ENCODE measurements at places on chromosomes 2 and 18. TPM values are rescaled to one million over a fixed set of nuclear protein-coding genes. Genes with fewer than 3 reads are reported as not detected.

The UGT1A6 gene
- total RNA-seq, result not detected

The FRZB gene
- total RNA-seq, result not detected

The TFCP2L1 gene
- total RNA-seq, result not detected

The ABCG8 gene
- not detected for total RNA-seq

The TMEM18 gene
- 25.1 TPM for total RNA-seq

The IL36RN gene
- total RNA-seq, result not detected

The PPP4R3B gene
- total RNA-seq, result 55.4 TPM

The ALK gene
- total RNA-seq, result not detected

The DES gene
- not detected for total RNA-seq

The IL1RN gene
- total RNA-seq, result 0.77 TPM

The UGT1A3 gene
- not detected for total RNA-seq

GRCh38 chr2:238729261-238729935, 118.5 kb upstream of the TWIST2 start:
- no peaks in the 10 kb centered on the region for H3K4me1 ChIP-seq
- DNase-seq, result no peak
- H3K27me3 ChIP-seq, result peaks cover 10% of the 10 kb centered on the region

DNA sequence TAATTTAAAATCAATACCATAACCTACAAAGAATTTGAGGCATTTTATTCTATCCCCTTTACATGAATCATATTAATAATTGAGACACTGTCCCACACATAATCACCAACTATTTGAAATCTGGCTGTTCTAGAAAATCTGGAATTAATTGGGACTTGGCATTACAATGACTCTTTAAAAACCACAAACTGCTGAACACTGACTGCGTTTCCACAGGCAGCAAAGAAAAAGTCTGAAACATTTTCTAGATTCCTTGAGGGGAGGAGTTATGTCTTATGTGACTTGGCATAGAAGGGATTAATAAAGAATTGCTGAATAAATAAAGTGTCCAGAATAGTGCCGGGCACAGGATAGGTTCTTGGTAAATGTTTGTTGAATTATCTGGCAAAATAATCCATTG, 61.4 kb downstream of the GPR39 start:
- no peak overlapping the region for H3K4me3 ChIP-seq
- H3K36me3 ChIP-seq, result no peaks in the 10 kb centered on the region
- no peaks in the 10 kb centered on the region for H3K4me1 ChIP-seq
- no peak for DNase-seq
- H3K27me3 ChIP-seq, result no peaks in the 10 kb centered on the region

- H3K27ac ChIP-seq, result no peak overlapping the region
- H3K36me3 ChIP-seq, result no peaks in the 10 kb centered on the region
- H3K4me1 ChIP-seq, result no peaks in the 10 kb centered on the region
- DNase-seq, result no peak
These were observed 10.0 kb downstream of the NGEF start for GRCh38 chr2:233002829-233003657.

- H3K4me1 ChIP-seq, result peaks cover 44% of the 10 kb centered on the region
- no peak overlapping the region for H3K4me3 ChIP-seq
- H3K36me3 ChIP-seq, result no peaks in the 10 kb centered on the region
- no peak for DNase-seq
- peak overlapping the region; percentile 61 for H3K27ac ChIP-seq
These were observed 60.7 kb downstream of the LRRFIP1 start for GRCh38 chr2:237688081-237688480.

- H3K27ac ChIP-seq, result no peak overlapping the region
- no peak for DNase-seq
- H3K4me3 ChIP-seq, result peak overlapping the region; percentile 76
- H3K4me1 ChIP-seq, result peaks cover 33% of the 10 kb centered on the region
- H3K27me3 ChIP-seq, result peaks cover 69% of the 10 kb centered on the region
These were observed 616 bp upstream of the SP5 start for GRCh38 chr2:170714381-170715061.

DNA sequence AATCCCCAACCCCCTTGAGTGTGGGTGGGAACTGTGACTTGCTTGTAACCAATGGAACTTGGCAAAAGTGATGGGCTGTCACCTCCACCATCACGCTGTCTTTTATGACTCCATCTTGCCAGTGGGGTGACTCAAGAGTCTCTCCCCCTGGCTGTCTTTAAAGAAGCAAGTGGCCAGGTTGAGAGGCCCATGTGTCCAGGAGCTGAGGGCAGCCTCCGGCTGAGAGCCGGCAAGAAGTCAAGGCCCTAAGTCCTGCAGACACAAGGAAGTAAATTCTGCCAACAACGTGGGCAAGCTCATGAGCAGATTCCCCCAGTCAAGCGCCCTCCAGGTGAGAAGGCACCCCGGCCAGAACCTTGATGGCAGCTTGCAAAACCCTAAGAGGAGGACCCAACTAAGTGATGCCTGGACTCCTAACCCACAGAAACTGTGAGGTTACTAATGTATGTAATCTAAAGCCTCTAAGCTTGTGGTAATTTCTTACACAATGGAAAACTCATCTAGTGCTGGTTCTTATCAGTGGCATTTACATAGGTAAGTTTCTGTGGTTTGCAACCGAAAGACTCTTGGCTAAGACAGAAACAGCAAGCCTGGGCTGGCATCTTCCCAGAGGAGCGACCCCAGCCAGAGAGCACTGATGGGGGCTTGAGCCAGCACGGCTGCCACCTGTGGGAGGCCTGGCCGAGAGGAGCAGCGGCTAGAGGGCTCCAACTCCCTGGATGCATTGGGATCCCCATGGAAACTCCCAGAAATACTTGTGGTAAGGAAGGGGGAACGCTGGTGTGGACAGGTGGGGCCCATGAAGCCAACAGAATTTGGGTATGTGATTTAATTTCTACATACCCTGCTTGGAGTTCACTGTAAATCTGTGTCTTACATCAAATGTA, 49.3 kb downstream of the CIB4 start:
- peaks cover 3% of the 10 kb centered on the region for H3K4me1 ChIP-seq
- peaks cover 17% of the 10 kb centered on the region for H3K27me3 ChIP-seq
- no peak for DNase-seq
- no peak overlapping the region for H3K27ac ChIP-seq
- no peaks in the 10 kb centered on the region for H3K36me3 ChIP-seq

DNA sequence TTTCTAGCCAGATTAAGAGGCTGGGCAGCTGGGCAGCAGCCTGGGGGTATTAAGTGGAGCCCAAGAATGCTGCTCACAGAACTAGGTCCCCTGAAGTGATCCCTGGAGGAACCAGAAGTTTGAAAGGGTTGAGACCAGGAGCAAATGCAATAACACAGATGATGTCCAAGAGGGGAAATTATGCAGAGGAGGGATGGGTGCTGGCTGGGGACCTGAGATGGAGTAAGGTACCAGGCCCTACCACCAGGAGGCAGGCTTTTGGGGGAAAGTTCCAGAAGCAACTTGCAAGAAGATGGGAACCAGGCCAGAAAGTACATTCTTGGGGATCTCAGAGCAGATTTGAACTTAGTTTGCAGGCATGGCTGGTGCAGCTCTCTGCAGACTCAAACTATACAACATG, 175.1 kb downstream of the NCK2 start:
- H3K4me1 ChIP-seq, result peaks cover 40% of the 10 kb centered on the region
- H3K4me3 ChIP-seq, result no peak overlapping the region
- no peaks in the 10 kb centered on the region for H3K36me3 ChIP-seq
- no peaks in the 10 kb centered on the region for H3K27me3 ChIP-seq
- peak; percentile 71 for DNase-seq
- no peak overlapping the region for H3K27ac ChIP-seq

GRCh38 chr2:120907822-120908221, 172.2 kb downstream of the GLI2 start:
- H3K4me3 ChIP-seq, result no peak overlapping the region
- no peaks in the 10 kb centered on the region for H3K4me1 ChIP-seq
- no peaks in the 10 kb centered on the region for H3K36me3 ChIP-seq
- no peak overlapping the region for H3K27ac ChIP-seq
- no peaks in the 10 kb centered on the region for H3K27me3 ChIP-seq

GRCh38 chr2:162014751-162015150, 59.3 kb downstream of the DPP4 start:
- no peak overlapping the region for H3K4me3 ChIP-seq
- H3K4me1 ChIP-seq, result peaks cover 57% of the 10 kb centered on the region

GRCh38 chr2:70030724-70031420, 56.4 kb upstream of the PCBP1 start:
- H3K27me3 ChIP-seq, result no peaks in the 10 kb centered on the region
- no peak overlapping the region for H3K27ac ChIP-seq
- peaks cover 1% of the 10 kb centered on the region for H3K36me3 ChIP-seq
- DNase-seq, result no peak
- no peaks in the 10 kb centered on the region for H3K4me1 ChIP-seq

- H3K27ac ChIP-seq, result no peak overlapping the region
- H3K36me3 ChIP-seq, result no peaks in the 10 kb centered on the region
- no peaks in the 10 kb centered on the region for H3K4me1 ChIP-seq
- H3K27me3 ChIP-seq, result peaks cover 8% of the 10 kb centered on the region
These were observed 300.2 kb downstream of the CDCA7 start for GRCh38 chr2:173654896-173655265.

- DNase-seq, result no peak
- no peaks in the 10 kb centered on the region for H3K4me1 ChIP-seq
- H3K27me3 ChIP-seq, result peaks cover 2% of the 10 kb centered on the region
- H3K4me3 ChIP-seq, result no peak overlapping the region
These were observed 57.1 kb upstream of the TWIST2 start for GRCh38 chr2:238790833-238791230.

- no peak overlapping the region for H3K27ac ChIP-seq
- no peaks in the 10 kb centered on the region for H3K27me3 ChIP-seq
- H3K4me1 ChIP-seq, result no peaks in the 10 kb centered on the region
- no peak for DNase-seq
These were observed 48.3 kb upstream of the BMPR2 start for GRCh38 chr2:202327858-202328257.

- no peaks in the 10 kb centered on the region for H3K4me1 ChIP-seq
- H3K27ac ChIP-seq, result no peak overlapping the region
- H3K36me3 ChIP-seq, result no peaks in the 10 kb centered on the region
- DNase-seq, result no peak
- peaks cover 5% of the 10 kb centered on the region for H3K27me3 ChIP-seq
These were observed 49.6 kb downstream of the MARCO start for GRCh38 chr2:118991554-118991953.

GRCh38 chr2:53475766-53476165, 291.8 kb upstream of the CHAC2 start:
- H3K4me3 ChIP-seq, result no peak overlapping the region
- peaks cover 9% of the 10 kb centered on the region for H3K27me3 ChIP-seq
- H3K27ac ChIP-seq, result no peak overlapping the region
- no peak for DNase-seq
- H3K4me1 ChIP-seq, result no peaks in the 10 kb centered on the region

GRCh38 chr2:72864500-72864899, 22.7 kb upstream of the SPR start:
- H3K27ac ChIP-seq, result no peak overlapping the region
- peaks cover 10% of the 10 kb centered on the region for H3K4me1 ChIP-seq
- peak; percentile 65 for DNase-seq
- H3K4me3 ChIP-seq, result no peak overlapping the region
- no peaks in the 10 kb centered on the region for H3K36me3 ChIP-seq
- peaks cover 52% of the 10 kb centered on the region for H3K27me3 ChIP-seq

DNA sequence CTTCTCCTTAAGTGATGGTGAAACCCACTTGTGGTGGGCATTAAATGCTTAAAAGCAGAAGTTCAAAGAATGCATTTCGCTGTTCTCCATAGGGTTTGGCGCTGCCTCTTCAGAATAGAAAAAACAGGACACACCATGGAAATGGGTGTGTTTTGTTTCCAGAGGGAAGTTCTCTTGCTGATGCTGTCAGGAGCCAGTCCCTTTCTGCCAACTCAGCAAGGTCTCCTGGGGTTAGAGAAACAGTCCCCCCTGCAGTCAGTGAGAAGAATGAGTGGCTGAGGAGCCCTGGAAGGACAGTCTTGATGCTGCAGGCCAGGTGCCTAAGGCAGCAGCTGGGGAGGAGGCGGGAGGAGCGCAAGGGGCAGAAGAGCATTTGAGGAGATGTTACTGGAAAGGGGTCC, 37.8 kb upstream of the ASAP2 start:
- no peaks in the 10 kb centered on the region for H3K4me1 ChIP-seq
- peaks cover 12% of the 10 kb centered on the region for H3K27me3 ChIP-seq
- H3K27ac ChIP-seq, result no peak overlapping the region
- H3K36me3 ChIP-seq, result no peaks in the 10 kb centered on the region

DNA sequence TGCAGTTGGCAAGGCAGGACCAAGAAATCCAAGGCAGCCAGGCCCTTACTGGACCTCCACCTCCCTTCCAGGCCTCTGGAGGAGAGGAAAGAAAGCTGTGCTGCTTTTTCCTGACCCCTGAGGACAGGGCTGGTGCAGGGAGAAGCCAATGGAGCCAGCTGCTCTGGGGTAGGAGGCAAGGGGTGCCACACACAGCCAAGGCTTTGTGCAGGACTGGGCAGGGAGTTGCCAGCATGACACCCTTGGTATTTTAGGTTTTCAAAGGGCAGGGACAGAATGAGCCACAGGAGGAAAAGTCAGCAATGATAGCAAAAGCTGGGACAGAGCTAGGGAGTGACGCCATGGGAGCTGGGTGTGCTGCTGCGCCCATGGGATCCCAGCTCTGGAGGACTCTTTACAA, 22.9 kb downstream of the CCT7 start:
- H3K4me3 ChIP-seq, result no peak overlapping the region
- no peak for DNase-seq
- H3K4me1 ChIP-seq, result no peaks in the 10 kb centered on the region
- no peaks in the 10 kb centered on the region for H3K27me3 ChIP-seq
- no peak overlapping the region for H3K27ac ChIP-seq

GRCh38 chr2:175871331-175872004, 130.6 kb downstream of the LNPK start:
- no peak for DNase-seq
- H3K4me3 ChIP-seq, result no peak overlapping the region
- H3K27me3 ChIP-seq, result peaks cover 9% of the 10 kb centered on the region

DNA sequence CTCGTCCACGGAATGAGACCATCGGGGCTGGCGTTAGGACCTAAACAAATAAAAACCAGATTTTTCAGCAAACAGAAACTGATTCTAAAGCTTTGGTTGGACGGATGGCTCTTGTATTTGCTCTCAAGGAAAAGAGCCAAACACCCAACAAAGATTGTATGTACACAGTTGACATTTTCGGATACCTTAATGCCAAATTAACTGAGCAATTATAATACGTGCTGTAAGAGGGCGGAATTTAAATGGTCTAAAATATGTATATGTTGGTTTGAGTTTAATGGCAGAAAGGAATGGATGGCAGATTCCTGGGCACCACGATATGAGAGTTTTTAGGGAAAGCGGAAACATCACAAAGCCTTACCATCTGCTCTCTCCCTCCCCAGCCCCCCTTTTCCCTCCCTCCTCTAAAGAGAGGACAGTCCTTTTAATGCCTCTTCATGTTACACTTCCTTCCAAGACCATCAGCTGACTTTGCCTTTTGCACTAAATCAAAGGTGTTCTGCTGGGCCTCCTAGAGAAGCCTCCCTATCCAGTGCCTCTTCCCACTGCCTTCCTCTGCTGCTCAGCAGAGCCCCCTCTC, 33.3 kb downstream of the STAT1 start:
- H3K27ac ChIP-seq, result peak overlapping the region; percentile 73
- H3K36me3 ChIP-seq, result peaks cover 90% of the 10 kb centered on the region
- DNase-seq, result no peak
- peaks cover 65% of the 10 kb centered on the region for H3K4me1 ChIP-seq
- no peaks in the 10 kb centered on the region for H3K27me3 ChIP-seq

GRCh38 chr2:161367675-161368074, 48.4 kb upstream of the TBR1 start:
- DNase-seq, result no peak
- no peak overlapping the region for H3K27ac ChIP-seq
- H3K4me1 ChIP-seq, result no peaks in the 10 kb centered on the region
- no peaks in the 10 kb centered on the region for H3K27me3 ChIP-seq
- H3K36me3 ChIP-seq, result peaks cover 23% of the 10 kb centered on the region
